ENCODE measurements at places on chromosomes 3 and 15.

GRCh38 chr15:98927022-98927421 is 80.6 kb downstream of the PGPEP1L start:
- no peak for DNase-seq

DNA sequence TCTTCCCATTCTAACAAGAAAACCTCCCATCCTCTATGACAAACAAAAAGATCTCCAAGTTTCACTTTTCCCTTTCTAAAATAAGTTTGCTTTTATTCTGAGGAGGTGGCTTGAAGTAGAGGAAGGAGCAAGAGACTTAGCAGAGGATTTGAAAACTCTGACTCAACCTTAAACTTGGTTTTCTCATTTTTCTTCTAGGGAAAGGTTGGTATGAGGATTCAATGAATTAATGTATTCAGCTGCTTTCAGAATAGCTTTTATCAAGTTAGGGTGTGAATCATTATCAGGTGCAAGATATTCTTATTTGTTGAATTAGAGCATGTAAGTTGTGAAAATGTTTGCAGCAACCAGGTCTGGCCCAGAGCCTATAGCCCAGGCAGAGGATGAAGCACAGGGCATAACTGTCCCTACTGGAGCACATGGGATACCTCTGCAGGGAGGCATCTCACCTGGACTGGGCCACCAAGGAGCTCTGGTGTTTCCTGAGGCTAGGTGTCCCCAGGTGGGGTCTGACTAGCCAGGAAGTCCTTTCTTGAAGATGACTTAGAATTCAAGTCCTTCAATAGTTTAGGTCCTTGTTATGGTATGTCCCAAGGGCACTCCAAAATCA is 42.3 kb downstream of the SATB1 start:
- DNase-seq: no peak

DNA sequence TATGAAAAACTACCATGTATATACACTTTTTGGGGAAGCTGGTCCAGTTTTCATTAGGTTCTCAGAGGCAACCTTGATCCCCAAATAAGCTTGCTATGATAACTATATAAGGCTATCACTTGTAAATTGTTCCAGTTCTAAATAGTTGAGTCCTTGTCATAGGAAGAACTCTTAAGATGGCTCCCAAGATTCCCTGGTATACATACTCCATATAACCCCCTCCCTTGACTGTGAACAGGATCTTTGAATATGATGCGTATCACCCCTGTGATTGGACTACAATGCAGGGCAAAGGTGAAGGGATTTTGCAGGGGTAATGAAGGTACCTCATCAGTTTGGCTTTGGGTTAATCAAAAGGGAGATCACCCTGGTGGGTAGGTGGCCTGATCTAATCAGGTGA is 48.6 kb upstream of the TRIM59 start:
- no peak for DNase-seq

DNA sequence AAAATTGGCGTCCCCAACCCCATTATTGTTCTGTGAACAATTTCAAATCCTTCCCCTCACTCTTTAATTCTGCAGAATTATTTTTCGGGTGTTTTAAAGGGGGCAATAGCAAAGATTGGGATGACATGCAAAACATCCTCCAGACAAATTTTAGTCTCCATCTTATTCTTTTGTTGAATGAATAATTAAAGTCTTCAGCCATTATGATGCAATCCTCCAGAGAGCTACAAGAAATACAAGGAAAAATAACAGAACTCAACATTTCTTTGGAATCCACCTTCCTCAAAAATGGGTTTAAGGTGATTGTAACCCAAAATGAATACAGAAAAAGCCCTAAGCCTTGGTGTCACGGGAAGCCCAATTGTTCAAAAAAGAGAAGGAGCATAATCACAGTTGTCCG is 49.9 kb downstream of the FOXP1 start:
- DNase-seq: no peak

DNA sequence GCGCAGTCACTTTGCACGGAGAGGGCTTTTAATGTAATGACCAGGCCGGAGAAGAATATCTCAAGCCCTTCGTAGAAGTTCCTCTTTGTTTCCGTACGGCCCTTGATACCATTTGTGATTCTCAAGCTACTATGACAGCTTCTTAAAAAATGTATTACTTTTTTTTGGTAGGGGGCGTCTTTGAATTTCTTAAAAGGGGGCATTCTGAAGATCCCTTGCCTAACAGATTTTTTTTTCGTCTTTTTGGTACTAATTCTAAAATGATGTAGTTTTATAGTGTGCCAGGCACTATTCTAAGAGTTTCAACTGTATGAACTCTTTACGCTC is 614.0 kb downstream of the MCTP2 start:
- no peak for DNase-seq
